AG20443 (cell line): ENCODE measurements at places on chromosomes 12 and 14.

- no peak for DNase-seq
Observed at GRCh38 chr14:35867280-35867629, 41.1 kb downstream of the BRMS1L start.

GRCh38 chr12:97140355-97140754 lies 233.3 kb downstream of the NEDD1 start:
- DNase-seq = no peak

GRCh38 chr14:63032641-63033040 lies 12.6 kb downstream of the KCNH5 start:
- DNase-seq = no peak

- DNase-seq = no peak
Observed at GRCh38 chr12:52126050-52126604, 46.6 kb downstream of the SMIM41 start.

- no peak for DNase-seq
Observed at GRCh38 chr12:106142591-106143261, 4.0 kb upstream of the NUAK1 start.

DNA sequence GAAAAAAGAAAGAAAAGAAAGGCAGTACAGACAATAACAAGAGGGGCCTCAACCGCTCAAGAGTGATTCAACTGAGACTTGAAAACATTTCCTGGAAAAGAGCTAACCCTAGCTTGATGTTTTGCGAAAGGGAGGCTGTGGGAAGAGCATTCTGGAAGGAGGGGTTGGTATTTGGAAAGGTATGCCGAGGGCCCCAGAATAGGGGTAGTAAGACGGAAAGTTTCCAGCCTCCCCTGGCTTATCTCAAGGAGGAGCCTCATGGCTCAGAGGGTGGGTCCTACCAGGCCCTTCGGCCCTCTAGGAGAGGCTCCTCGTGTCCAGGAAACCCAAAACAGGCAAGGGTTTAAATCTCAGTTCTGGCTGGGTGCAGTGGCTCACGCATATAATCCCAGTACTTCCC lies 8.4 kb downstream of the RNU4-2 start:
- no peak for DNase-seq

DNA sequence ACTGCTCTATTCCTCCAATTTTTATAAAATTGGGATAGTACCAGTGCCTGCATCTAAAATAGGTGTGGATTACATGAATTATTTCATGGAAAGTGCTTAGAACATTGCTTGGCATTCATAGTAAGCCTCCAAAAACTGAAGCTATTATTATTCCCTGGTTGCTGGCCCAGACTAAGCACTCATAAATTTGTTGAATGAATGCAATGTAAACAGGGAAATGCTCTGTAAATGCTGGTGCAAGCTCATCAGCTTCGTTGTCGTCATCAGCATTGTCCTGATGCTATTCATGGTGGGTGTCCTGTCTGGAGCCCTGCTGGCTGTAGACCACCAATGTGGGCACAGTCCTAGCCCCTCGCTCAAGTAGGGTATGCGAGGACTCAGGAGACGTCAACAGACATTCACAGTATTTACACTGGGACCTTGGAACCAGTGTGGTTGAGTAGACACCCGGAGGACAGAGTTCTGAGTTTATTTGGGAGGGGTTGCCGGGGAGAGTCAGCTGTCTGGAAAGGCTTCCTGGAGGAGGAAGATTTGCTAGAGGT lies 16.5 kb downstream of the BDKRB2 start:
- DNase-seq = no peak

DNA sequence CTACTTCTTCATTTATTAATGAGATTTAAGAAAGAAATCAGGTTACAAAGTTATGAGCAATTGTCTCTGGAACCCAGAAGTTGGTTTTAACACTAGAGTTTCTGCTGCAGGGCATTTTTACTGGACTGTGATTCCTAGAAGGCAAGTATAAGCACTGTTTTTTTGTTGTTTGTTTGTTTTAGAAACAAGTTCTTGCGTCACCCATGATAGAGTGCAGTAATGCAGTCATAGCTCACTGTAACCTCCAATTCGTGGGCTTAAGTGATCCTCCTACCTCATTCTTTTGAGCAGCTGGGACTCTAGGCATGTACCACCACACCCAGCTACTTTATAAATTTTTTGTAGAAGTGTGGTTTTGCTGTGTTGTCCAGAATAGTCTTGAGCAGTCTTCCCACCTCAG lies 25.6 kb downstream of the RAP1B start:
- DNase-seq = peak; percentile 27

- peak; percentile 94 for DNase-seq
Observed at GRCh38 chr14:104723651-104724406, at the start of gene ADSS1. ADSS1 (plus strand) TSS chr14:104724229; CDS start chr14:104724271, 42 bp downstream.

- peak; percentile 56 for DNase-seq
Observed at GRCh38 chr12:56220611-56221231, 1.0 kb downstream of the RNF41 start.

DNA sequence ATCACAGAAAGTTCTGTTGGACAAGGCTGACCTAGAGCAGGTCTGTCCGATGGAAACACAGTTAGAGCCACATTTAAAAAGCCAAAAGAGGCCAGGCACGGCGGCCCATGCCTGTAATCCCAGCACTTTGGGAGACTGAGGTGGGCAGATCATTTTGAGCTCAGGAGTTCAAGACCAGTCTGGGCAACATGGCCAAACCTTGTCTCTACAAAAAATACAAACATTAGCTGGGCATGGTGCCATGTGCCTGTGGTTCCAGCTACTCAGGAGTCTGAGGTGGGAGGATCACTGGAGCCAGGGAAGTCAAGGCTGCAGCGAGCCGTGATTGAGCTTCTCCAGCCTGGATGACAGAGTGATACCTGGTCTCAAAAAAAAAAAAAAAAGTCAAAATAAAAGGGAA lies 14.9 kb downstream of the UBE3B start:
- no peak for DNase-seq

DNA sequence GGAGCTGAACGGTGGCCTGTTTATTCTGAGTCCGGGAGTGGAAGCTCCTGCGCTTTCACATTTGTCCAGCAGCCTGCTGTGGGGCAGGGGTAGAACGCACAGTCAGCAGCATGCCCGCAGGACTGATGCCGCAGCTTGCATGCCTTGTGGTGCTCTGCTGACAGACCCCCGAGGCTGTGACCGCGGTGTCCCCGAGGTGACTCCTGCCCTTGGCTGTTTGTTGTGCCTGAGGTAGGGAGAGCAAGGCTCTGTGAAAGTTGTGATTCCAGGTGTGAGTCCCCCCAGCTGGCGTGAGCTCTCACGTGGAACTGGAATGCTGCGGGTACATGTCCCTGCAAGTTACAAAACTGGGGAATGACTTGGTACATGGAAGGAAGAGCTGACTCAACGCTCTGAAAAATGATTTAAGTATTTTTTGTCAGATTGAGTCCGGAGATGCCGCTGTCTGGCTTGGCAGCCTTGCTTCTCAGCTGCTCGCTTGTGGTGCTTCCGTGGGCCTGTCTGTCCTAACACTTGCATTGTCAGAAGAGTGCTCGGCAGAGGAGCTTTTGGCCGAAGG lies 18.1 kb downstream of the MLXIP start:
- no peak for DNase-seq

GRCh38 chr12:115755061-115755724 lies 522.3 kb downstream of the MED13L start:
- DNase-seq = no peak

DNA sequence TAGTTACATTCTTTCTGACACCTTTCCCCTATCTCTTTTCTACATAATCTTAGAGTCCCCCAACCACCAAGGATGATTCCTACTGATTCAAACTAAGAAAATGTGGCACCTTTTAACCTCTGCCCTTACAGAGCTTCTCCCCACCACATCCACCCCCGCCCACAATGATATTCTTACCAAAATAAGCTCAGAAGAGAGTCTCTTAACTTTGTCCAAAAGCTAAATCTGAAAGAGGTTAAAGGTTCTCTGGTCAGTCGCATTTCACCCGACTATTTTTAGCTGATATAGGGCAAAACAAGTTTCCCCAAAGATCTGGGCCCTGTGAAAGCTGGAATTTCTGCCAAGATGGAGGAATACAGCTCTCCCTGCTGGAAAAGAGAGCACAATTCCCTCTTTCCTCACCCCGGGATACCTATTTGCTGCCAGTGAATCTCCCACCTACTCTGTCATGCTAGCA lies 128.6 kb downstream of the ZFP36L1 start:
- DNase-seq = no peak

DNA sequence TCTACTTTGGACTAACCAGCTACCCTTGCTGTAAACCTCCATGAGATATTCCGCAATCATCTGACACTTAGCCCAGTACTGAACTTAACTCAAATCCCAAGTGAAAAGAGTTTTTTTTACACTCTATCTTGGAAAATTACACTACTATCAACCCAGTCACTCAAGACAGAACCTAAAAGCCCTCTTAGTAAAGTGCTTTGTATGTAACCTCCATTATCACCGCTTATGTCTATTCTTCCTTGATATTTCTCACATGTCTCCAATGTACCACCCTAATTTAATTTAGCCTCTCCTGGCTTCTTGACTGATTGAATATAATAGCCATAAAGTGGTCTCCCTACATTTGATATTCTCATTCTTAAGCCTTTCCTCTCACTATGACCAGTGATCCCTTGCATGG lies 168.8 kb upstream of the SYT1 start:
- DNase-seq = no peak

DNA sequence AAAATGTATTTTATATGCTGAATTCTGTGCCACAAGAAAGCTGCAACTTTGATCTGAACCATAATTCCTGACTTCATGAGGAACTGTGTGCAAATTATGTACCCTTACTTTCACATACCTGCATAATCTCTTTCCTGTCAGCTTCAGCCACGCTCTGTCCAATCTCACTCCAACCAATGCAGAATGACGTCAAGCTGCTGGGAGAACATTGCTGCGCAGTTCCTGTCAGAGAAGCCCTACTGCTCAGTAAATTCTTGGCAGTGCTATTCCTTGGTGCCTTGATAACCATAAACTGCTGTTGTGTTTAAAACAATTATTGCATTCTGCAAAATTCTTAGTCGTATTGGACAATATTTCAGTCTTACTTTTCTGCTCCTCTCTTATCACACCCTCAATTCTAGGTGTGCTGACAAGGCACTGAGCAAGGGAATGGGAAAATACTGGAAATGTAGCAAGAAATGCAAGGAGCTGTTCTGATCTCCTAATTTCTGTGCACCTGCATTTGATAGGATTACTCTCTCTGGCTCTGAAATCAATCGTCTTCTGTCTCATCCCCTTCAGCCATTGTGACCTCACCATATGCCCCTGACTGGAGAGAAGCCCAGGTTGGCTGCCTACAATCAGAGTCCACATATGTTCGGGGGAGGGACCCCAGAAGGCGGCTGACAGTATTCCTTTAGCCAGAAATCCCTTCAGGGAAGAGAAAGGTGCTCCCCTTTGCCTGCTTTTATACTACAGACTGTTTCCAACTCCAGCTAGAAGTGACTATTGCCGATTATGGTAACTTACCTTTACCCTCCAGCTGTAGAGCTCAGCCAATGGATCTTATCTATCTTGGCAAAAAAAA lies 274.9 kb upstream of the NOVA1 start:
- DNase-seq = no peak

DNA sequence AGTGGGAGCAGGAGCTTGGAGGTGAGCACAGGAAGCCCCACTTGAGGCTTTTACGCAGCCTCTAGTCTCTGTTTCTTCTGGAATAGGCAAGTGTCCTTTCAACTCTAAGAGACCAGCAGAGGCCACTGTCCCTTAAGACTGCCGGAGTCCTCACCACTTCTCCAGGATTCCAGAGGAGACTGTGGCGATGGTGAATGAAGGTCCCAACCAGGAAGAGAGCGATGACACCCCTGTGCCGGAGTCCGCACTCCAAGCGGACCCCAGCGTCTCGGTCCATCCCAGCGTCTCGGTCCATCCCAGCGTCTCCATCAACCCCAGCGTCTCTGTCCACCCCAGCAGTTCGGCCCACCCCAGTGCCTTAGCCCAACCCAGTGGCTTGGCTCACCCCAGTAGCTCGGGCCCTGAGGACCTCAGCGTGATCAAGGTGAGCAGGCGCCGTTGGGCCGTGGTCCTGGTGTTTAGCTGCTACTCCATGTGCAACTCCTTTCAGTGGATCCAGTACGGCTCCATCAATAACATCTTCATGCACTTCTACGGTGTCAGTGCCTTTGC lies 442 bp downstream of the FLVCR2 start:
- no peak for DNase-seq

DNA sequence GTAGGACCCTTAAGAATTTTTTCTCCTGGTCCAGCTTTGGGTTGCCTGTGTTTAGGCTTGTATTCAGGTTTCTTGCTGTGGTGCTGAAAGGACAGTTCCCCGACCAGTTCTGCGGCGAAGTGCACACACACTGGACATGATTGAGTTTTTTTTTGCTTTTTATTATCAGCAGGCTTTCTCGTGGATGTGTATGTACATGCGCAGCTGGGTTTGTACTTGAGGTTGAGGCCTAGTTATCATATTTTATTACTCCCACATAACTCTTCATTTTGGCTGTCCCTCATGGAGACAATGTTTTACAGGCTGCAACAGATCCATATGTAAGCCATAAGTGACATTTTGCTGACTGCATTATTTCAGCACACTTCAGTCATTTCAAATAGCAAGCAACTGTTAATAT lies 2.5 kb downstream of the SCN8A start:
- DNase-seq = peak; percentile 63

DNA sequence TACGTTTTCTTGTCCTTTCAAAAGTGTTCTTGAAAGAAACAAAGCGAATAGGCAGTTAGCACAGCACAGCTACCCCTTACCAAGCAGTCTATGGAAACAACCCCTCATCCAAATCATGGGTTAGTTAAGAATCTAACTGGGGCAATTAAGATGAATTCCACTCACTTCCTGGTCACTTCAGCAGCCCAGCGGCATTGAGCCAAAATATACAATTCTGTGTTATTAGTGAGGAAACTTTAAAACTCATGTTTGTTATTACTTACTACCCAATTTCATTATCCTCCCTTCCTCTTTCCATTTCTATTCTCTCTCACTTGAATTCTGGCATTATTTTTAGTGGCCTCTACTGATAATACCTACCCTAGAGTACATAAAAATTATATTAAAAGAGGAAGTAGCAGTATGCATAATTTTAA lies 121.4 kb downstream of the PPHLN1 start:
- no peak for DNase-seq

- no peak for DNase-seq
Observed at GRCh38 chr12:106109168-106109910, 29.4 kb downstream of the NUAK1 start.

- DNase-seq = no peak
Observed at GRCh38 chr14:98682033-98682432, 590.0 kb downstream of the BCL11B start.

GRCh38 chr14:59483363-59483762 lies 845 bp downstream of the L3HYPDH start:
- DNase-seq = peak; percentile 33

DNA sequence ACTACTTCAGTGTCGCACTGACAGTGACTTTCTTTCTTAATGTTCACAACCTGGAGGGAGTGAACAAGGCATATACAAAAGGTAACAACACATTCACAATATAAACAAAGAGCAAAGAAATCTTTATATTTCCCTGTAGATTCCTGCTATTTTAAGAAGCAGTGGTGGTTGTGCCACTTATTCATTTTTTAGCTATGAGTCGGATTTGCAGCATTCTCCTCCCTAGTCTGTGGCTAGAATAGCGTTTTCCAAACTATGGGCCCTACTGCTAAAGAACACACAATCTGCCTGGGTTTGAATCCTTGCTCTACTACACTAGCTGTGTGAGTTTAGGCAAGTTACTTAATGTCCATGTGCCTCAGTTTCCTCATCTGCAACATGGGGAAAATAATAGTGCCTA lies 18.6 kb upstream of the MDM1 start:
- DNase-seq = no peak
